ENCODE measurements at places on chromosomes 5 and 9.

DNA sequence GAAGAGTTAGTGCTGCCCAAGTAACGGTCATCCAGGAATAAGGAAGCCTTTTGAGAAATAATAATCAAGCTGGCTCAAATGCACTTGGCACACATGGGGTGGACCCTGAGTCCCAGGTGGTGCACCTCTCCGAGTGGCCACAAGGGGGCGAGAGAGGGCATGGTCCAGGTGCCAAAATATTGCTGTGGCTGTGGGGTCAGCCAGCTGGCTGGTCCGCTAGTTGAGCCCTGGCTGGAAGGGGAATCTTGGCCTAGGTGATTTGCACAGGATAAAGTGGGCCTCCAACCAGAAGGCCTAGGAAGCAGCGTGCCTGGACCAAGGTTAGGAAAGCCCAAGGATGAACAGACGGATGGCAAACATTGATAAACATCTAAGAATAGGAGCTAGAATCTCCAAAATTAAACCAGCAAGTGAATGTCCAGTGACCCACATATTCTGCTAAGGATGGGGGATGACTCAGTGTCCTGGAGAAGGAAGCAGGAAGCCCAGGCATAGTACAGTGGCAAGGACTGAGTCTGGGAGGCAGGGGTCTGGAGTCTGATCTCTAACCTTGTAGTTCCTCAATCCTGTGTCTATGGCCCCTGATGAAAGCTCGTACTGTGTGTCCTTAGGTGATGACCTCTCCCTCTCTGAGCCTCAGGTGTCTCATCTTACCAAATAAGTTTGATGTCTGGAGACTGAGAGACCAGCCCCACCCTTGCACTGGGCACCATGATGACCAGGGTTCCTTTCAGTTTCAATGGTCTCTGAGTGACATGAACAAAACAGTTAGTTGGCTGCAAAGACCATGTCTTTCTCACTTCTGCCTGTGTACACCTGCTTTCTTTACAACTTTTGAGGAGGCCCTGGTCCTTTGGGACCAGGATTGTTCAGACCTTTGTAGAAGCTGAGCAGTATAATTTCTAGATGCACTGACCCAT, 19.2 kb upstream of the SHB start:
- peak; percentile 51 for DNase-seq

GRCh38 chr9:92097997-92098482, 17.2 kb downstream of the SPTLC1 start:
- DNase-seq: peak; percentile 62

DNA sequence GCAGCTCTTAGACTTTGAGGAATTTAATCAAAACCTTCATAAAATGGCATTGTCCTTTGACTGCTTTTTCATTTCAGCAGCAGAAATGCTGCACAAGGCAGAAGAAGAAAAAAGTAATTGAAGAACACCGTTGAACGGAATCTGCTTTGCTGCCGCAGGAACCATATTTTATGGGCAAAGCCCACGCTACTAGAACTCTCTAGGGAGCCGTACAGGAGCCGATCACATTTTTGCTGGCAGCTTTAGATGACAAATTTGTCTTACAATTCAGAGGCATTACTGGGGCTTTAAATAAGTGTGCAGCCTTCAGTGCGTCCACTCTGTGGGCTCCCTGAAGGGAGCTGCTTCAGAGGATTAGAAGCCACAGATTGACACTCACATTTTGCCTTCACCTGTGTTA, 5.4 kb downstream of the CFAP90 start:
- DNase-seq: no peak

DNA sequence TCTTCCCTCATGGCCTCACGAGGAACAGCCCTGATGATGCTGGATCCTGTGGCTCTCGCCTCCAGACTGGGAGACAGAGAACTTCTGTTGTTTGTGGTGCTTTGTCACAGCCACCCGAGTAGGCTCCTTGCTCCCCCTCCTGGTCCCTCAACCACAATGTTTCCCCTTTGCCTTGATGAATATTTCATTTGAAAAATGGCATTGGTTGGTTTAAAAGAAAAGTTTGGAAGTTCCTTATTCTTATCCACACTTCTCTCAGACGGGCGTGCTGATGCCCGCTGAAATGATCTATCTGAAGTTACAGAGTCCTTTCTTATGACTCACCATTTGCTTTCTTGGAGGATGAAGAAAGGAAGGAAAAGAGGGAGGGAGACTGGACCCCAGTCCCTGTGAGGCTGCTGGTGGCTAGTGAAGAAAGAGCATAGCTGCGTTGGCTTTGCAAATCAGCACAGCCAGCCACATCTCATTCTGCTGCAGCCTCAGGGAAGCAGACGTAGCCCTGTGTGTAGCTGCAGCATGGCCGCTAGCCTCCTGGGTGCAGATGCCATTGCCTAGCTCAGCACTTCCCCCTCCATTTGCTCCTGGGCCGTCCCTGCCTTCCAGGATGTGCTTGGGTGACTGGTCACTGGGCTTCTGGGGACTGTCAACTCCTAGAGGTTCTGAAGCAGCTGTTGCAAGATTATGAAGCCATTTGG, 185.9 kb downstream of the ERCC6L2 start:
- peak; percentile 63 for DNase-seq

GRCh38 chr5:65047948-65048690, 279.4 kb downstream of the CWC27 start:
- no peak for DNase-seq

DNA sequence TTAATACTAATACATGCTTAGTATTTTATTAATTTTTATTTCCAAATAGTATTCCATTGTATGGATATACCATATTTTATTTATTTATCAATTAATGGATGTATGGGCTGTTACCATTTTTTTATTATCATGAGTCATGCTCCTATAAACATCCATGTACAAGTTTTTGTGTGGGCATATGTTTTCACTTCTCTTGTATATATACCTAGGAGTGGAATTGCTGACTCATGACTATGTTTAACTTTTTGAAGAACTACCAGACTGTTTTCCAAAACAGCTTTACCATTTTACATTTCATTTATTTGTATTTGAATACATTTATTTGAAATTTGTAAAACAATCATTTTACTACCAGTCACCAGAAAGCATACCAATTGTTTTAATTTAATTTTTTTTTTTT, 14.1 kb upstream of the LRRC19 start:
- no peak for DNase-seq

DNA sequence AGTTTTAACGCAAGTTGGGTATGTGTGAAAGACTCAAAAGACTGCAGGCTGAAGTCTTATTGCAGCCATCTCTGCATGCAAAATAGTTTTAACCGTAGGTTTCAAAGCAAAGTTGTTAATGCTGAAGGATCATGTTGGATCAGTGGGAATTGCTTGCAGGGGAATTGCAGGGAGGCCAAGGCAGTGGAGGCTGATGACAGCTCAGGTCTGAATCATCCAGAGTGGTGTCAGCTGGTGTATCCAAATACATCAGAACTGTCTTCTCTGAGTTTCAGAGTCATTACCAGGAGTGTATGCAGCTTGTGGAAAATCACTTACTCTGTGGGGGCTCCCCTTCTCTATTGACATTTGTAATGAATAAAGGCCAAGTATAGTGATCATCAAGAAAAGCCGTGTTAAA, 435.7 kb downstream of the SH3GL2 start:
- DNase-seq: peak; percentile 8

DNA sequence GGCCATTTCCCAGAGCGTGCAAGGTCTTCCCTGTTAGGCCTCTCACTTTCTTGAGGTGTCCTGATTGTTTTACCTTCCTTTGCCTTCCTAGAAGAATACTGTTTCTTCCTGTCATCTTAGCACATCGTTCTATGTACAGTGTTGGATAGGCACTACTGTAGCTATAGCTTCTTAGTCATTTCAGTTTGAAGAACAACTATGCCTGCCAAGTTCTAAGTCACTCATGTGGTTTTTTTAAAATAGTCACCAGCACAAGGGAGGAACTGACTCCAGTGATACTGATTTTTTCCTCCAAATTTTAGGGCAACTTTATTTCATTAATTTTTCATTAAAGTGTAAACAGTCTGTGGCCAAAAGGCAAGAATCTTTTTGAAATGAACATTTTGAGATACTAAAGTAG, 122.4 kb upstream of the NR5A1 start:
- no peak for DNase-seq

GRCh38 chr9:3662671-3663070, 136.9 kb upstream of the RFX3 start:
- DNase-seq: no peak

GRCh38 chr5:75320371-75320770, 16.6 kb upstream of the HMGCR start:
- DNase-seq: no peak

- no peak for DNase-seq
Measured at GRCh38 chr9:130835441-130836298, 616 bp downstream of the ABL1 start.

- no peak for DNase-seq
Measured at GRCh38 chr5:43648499-43649124, 45.6 kb downstream of the NNT start.

DNA sequence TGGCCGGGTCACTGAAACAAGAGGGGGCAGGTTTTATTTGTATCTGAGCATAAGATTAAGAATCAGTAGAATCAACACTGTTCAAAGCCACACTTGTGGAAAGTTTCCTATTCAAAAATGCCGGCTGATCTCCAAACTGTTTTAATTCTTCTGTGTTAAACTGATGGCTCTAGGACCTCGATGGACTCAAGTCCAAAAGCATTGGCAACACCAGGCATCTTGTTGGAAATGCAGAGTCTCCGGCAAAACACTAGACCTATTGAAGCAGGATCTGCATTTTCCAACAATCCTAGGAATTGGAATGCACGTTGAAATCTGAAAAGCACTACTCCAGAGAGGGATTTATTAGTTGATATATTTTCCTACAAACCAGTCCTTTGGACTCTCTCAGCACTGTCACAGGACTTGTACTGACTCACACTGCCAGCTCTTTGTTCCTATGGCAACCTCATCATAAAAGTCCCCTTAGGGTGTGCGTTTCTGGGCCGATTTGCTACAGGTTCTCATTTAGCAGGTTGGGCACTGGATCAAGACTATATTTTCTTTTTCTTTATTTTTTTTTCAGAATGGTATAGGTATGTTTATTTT, 48.1 kb upstream of the PCA3 start:
- no peak for DNase-seq

DNA sequence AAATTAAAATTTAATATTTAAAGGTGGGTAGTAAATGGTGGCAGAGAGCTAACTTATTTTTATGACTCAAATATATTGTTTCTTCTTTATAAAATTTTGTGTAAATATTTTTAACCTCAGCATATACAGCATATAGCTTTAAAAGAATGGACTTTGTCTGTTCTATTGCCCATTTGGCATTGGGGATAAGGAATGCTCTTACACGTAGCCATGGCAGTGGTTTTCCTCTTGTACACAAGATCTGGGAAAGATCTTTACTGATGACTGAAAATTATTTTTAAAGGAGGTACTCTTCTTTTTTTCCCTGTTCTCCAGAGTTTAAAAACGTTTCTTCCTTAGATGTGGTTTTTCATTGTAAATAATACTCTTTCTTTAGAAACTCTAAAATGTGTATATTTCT, 75.0 kb downstream of the PBX3 start:
- no peak for DNase-seq

DNA sequence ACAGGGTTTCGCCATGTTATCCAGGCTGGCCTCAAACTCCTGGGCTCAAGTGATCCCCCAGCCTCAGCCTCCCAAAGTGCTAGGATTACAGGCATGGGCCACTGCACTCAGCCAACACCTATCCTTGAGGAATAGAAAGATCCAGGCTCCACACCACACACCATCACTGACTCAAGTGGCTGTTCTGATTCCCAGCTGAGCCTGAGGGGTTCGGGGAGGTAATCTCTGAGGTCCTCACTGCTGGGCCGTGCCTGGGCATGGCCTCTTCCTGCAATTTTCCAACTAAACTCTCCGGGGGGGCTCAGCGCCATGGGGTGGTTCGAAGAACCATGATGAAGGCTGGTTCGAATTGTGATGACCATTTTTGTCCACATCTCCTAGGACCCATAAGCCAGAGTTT, 31.0 kb upstream of the IL17B start:
- DNase-seq: no peak

DNA sequence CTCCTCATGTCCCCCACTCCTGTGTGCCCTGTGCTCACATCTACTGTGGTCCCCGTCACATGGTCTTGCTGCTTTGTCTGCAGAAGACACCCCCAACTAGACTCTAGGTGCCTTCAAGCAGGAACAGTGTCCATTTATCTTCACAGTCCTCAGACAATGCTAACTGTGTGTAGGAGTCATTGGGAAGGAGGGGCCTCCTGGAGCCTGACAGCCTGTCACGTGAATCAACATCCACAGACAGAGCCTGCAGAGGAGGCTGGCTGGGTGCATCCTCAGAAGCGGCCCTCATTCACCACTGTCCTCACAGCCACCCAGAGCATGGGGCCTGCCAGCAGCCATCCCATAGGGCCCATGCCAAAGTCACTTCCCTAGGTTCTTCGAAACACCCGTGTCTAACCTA, 98.7 kb downstream of the MED10 start:
- DNase-seq: peak; percentile 47

DNA sequence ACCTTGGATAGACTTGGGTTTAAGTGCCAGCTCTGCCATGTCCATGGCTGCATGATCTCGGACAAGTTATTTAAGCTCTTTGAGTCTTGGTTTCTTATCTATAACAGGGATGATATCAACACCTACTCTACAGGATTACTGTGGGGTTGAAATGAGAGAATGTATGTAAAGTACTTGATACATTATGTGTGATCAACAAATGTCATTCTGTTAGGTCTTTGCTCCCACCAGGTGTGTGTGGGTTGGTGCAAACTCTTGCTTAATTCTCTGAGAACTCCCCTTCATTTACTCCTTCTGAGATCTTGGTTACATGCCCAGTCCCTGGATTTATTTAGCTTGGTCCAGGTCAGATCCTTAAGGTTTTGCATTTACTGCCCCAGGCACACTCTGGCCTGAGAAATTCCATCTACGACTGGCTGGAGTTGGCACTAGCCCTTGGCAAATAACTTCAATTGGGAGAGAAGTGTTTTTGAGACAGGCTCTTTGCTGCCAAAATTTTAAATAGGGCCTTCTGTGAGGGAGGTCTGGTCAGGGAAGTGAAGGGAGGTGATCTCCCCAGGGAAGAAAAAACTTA, 63.5 kb upstream of the KLF9 start:
- DNase-seq: peak; percentile 47

DNA sequence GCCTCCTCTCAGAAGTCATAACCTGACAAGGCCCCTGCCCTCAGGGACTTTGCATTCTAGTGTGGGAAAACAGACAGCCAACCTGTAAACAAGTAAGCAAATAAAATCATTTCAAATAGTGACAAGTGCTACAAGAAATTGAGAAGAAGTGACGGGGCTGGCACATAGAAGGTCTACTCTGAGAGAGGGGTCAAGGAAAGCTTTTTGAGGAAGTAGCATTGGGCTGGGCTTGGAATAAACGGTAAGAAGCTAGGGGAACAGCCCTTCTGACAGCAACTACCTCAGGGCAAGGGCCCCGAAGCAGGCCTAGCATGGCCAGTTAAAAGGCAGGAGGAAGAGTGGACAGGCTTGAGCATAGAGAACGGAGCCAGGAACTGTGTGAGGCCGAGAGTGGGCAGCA, 4.8 kb upstream of the SLC2A8 start:
- no peak for DNase-seq

DNA sequence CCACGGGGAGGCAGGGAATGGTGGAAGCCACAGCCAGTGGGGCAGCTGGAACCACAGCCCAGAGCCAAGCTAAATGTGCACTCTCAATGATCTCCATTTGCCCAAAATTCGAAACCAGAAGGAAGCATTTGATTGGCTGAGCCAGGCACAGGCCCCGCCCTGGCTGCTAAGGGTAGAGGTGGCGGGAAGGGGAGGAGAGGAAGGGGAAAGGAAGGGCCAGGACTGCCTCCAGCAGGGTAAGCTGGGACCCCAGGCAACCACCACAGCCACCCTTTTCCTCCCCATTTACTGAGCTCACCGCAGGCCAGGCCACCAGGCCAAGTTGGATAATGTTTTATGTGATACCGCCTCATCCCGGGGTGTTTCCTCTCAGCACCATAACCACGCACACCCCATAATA, 100.3 kb upstream of the RAPGEF1 start:
- DNase-seq: no peak

All from putamen (tissue), 1 donor.